Choroid plexus epithelial cell (primary cell): ENCODE measurements at places on chromosomes 16 and 17.
A peak's percentile ranks its signal among the peaks of the same experiment; 100 is the strongest.

- DNase-seq: peak; percentile 71
Observed at GRCh38 chr17:27526604-27527002, 70.4 kb downstream of the KSR1 start.

GRCh38 chr17:14310605-14311004 is 9.7 kb downstream of the HS3ST3B1 start:
- DNase-seq: no peak

DNA sequence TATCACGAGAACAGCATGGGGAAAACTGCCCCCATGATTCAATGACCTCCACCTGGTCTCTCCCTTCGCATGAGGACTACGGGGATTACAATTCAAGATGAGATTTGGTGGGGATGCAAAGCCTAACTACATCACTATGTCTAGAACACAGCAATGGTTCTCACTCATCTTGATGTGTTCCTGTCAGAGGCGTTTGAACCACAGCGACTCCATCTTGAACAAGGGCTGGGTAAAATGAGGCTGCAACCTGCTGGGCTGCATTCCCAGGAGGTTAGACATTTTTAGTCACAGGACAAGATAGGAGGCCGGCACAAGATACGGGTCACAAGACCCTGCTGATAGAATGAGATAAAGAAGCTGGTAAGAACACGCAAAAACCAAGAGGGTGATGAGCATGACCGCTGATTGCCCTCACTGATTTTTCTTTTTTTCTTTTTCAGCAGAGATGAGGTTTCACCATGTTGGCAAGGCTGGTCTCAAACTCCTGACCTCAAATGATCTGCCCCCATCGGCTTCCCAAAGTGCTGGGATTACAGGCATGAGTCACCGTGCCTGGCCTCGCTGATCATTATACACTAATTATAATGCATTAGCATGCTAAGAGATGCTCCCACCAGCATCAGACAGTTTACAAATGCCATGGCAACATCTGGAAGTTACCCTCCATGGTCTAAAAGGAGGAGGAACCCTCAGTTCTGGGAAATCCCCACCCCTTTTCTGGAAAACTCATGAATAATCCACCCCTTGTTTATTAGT is 3.0 kb upstream of the PPY start:
- DNase-seq: no peak

DNA sequence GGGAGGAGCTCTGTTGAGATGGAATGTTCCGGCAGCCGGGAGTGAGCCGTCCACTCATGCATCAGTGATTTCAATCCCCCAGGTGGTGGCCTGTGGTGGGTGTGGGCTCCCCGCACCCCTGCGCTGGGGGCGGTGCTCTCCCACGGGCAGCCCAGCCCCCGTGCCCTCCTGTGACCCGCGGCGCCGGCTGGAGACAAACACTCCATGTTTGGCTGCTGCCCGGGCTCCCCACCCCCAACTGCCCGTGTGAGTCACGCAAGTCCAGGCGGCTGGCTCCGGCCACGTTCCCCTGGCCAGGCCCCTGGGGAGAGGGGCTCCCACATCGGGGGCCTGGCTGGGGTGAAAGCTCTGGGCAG is 29.4 kb downstream of the CACNA1H start:
- DNase-seq: peak; percentile 96
